T-helper 9 cell (primary cell): ENCODE measurements at places on chromosomes 2 and 18.

- DNase-seq, result no peak
These were observed 206.8 kb upstream of the ERBB4 start for GRCh38 chr2:212745359-212745758.

GRCh38 chr2:187168720-187169713 is 279.0 kb downstream of the CALCRL start:
- no peak for DNase-seq

DNA sequence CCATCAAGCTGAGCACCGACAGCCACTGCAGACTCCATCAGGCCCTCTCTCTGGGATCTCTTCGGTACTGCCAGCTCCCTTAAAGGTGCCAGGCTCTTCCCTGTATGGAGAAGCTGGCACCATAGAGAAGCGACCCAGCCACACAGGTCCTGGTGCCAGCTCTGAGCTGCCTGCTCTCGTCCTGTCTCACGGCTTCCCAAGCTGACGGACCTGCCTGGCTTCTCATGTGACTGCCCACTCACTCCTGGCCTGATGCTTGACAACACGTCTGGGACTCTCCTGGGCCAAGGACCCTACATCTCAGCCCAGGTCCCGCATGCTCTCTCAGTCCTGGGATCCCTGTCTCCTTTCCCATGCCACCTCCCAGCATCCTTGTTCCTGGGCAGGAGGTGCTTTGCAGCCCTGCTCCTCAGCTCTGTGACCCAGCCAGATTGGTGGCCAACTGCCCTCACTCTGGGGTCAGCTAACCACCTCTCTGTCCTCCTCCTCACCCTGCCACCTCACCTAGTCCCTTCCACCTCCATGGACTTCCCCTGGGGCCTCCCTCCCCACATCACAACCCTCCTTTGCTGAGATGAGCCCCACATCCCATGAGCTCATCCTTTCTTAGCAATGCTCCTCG is 12.5 kb upstream of the ATOH8 start:
- DNase-seq, result no peak

GRCh38 chr18:58335821-58336220 is 291.8 kb downstream of the NEDD4L start:
- no peak for DNase-seq

DNA sequence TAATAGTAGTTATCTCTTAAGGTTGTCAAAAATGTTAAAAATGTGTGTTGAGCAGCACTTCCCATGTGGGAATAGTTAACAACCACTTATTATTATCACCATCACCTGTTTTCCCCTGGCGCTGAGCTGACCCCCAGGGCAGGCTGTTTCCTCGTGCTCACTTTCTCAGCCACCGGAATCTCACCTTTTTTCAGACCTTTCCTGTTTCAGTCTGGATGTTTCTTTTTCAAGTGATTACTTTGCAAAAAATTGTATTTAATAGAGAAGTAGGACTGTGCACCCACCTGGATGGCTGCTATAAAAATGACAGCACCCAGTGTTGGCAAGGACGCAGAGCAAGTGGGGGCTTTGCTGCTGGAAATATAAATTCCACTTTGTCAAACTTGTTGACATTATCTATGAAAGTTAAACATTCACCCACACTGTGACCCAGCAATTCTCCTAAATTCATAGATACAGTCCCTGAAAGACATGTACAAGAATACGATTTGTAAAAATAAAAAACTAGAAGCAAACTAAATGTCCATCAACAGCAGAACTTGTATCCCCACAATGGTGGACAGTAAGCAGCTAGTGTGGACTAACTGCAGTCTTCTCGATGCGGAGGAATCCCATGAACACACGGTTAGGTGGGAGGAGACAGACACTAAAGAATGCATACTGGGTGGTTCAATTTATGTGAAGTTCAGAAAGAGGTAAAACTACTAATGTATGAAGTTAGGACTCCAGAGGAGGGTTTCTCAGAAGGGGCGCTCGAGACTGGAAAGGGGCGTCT is 66.5 kb downstream of the SOWAHC start:
- DNase-seq, result no peak

DNA sequence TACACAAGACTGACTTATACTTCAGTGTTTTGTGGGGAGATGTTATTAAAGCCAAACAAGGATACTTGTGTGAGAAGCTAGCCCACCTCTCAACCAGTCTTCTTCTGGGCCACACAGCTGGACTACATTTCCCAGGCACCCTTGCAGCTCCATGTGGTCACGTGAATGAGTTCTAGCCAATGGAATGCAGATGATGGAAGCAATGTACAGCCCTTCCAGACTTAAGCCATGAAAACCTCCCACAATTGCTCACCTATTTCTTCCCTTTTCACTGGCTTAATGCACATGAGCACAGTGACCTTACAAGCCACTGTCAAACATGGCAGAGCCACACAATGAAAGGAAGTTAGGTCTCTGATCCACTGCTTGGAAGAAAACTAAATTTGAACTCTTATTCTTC is 20.4 kb upstream of the FEZ2 start:
- no peak for DNase-seq

DNA sequence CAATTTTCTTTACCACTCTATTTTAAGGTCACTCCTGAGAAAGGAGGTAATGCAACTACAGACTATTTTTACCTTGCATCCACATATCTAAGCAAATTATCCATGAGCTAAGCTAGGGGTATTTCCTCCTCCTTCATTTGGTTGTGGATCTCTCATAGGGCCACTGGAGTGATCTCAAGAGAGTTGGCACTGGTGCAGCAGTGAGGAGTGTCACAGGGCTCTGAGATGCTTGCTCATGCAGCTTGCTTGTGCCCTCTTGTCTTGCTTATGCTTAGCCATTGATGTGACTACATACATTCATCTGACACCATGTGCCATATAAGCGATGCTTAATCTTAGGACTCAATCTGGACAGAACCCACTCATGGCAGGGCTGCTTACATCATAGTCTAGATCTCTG is 950.3 kb downstream of the TSN start:
- DNase-seq, result no peak
